ENCODE measurements at places on chromosomes 3 and 15. TPM values are rescaled to one million over a fixed set of nuclear protein-coding genes. Genes with fewer than 3 reads are reported as not detected.

ARL8B gene
- polyA plus RNA-seq = 42.8 TPM

PBRM1 gene
- 18.8 TPM for polyA plus RNA-seq

NR2E3 gene
- polyA plus RNA-seq = 0.03 TPM

TGM4 gene
- 1.6 TPM for polyA plus RNA-seq

GUCA1C gene
- 0.15 TPM for polyA plus RNA-seq

SLC22A13 gene
- polyA plus RNA-seq = 0.14 TPM
